ENCODE measurements at places on chromosomes 11 and 22. TPM values are rescaled to one million over a fixed set of nuclear protein-coding genes. Genes with fewer than 3 reads are reported as not detected.

Gene C22orf42
- not detected for total RNA-seq

Gene MS4A13
- not detected for total RNA-seq

Gene TMEM151A
- 0.27 TPM for total RNA-seq

Gene DEUP1
- not detected for total RNA-seq

Gene PDHX
- 36.6 TPM for total RNA-seq

Gene ANKK1
- total RNA-seq, result not detected

Gene MMP8
- total RNA-seq, result not detected

Gene BTG4
- not detected for total RNA-seq

Gene OR2AG1
- not detected for total RNA-seq

Gene SLC25A18
- total RNA-seq, result not detected

Gene CCDC134
- 5.7 TPM for total RNA-seq

Gene OR51B5
- not detected for total RNA-seq

Gene SYT8
- 0.82 TPM for total RNA-seq

Gene TBX1
- 2.8 TPM for total RNA-seq

Gene UQCR10
- total RNA-seq, result 11.9 TPM

Gene DRD2
- not detected for total RNA-seq

Gene C11orf21
- total RNA-seq, result not detected

Gene FSHB
- total RNA-seq, result not detected

Gene GLYATL1
- total RNA-seq, result not detected

Gene SIK3
- total RNA-seq, result 12.8 TPM

Gene MUC5AC
- under 0.01 TPM for total RNA-seq

Gene SHANK2
- 4.9 TPM for total RNA-seq

Gene KCTD17
- total RNA-seq, result 25.6 TPM

Gene FAM180B
- total RNA-seq, result not detected

Gene YPEL4
- total RNA-seq, result 1.7 TPM

Gene CWF19L2
- total RNA-seq, result 41.3 TPM

Gene UPK3A
- total RNA-seq, result not detected

Gene CD82
- total RNA-seq, result 4.5 TPM

Gene RAB36
- total RNA-seq, result 4.6 TPM

Gene TMA7B
- not detected for total RNA-seq

Gene OR5B12
- total RNA-seq, result not detected

Gene CHRDL2
- not detected for total RNA-seq

Gene CLMP
- 235 TPM for total RNA-seq

Gene TEX54
- total RNA-seq, result not detected

Gene ADAMTS8
- not detected for total RNA-seq

Gene FOLR2
- total RNA-seq, result not detected

Gene CD59
- 1,509 TPM for total RNA-seq

Gene MMP1
- 13.2 TPM for total RNA-seq

Gene ADM2
- total RNA-seq, result 8.0 TPM

Gene MRGPRE
- not detected for total RNA-seq

Gene KCNK4
- total RNA-seq, result not detected

Gene MS4A3
- total RNA-seq, result not detected

Gene IRAG1
- total RNA-seq, result 17.6 TPM

Gene CNIH2
- total RNA-seq, result not detected

Gene MYOD1
- total RNA-seq, result not detected

Gene TEAD1
- 131 TPM for total RNA-seq

Gene KLHL35
- 3.8 TPM for total RNA-seq

Gene TOB2
- 25.4 TPM for total RNA-seq

Gene INS
- not detected for total RNA-seq

Gene SHANK3
- total RNA-seq, result 0.90 TPM

Gene OR52N4
- total RNA-seq, result not detected

Gene PRG3
- not detected for total RNA-seq

Gene GSTT2B
- 4.9 TPM for total RNA-seq

Gene TRIM48
- total RNA-seq, result not detected

Gene GLB1L2
- not detected for total RNA-seq

Gene APOL5
- total RNA-seq, result not detected
